PC-3 (cell line): ENCODE measurements at places on chromosomes 3 and 15.

- DNase-seq = no peak
Measured at GRCh38 chr3:172098698-172099494, 59.5 kb downstream of the FNDC3B start.

GRCh38 chr15:57109005-57109404 lies 190.6 kb downstream of the TCF12 start:
- no peak for DNase-seq

GRCh38 chr3:145902166-145902565 lies 258.8 kb downstream of the PLOD2 start:
- DNase-seq = no peak

GRCh38 chr15:40251486-40252140 lies 12.8 kb downstream of the PAK6 start:
- DNase-seq = no peak
